Kidney (tissue), 22 donors: ENCODE measurements at places on chromosomes 4 and X. TPM values are rescaled to one million over a fixed set of nuclear protein-coding genes. Genes with fewer than 3 reads are reported as not detected.

DNA sequence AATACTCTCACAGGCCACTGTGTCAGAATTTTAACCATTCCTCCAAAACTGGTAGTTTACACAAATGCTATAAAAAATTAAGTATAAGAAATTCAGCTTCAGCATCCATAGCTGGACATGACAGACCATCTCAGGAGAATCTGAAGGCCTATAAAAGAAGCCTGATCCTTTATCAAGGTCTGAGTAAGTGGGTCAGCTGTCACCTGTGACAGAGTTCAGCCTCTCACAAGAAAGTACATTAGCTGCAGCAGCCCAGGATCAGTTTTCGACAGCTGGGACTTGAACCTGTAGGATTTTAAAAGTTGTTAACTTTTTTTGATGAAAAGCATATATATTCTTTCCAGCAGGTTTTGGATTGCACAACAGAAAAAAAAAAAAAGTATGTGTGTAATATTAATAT, 60.7 kb downstream of the PPP3CA start:
- H3K27me3 ChIP-seq, result no peaks in the 10 kb centered on the region
- no peak overlapping the region for H3K4me3 ChIP-seq
- no peaks in the 10 kb centered on the region for H3K36me3 ChIP-seq
- peaks cover 4% of the 10 kb centered on the region for H3K4me1 ChIP-seq

- no peaks in the 10 kb centered on the region for H3K27me3 ChIP-seq
- H3K36me3 ChIP-seq, result no peaks in the 10 kb centered on the region
- DNase-seq, result peak; percentile 69
Measured at GRCh38 chrX:39894683-39895082, 203.1 kb downstream of the BCOR start.

- no peak overlapping the region for H3K27ac ChIP-seq
- DNase-seq, result no peak
- no peaks in the 10 kb centered on the region for H3K4me1 ChIP-seq
Measured at GRCh38 chr4:108589961-108590360, 30.4 kb upstream of the RPL34 start.

FGD1 gene
- total RNA-seq, result 4.7 TPM

BMX gene
- total RNA-seq, result 1.4 TPM

CABS1 gene
- not detected for total RNA-seq
